ENCODE measurements at places on chromosomes 1 and 21.
A peak's percentile ranks its signal among the peaks of the same experiment; 100 is the strongest.

GRCh38 chr1:11535761-11536572 lies 57.0 kb downstream of the DISP3 start:
- no peak for DNase-seq

DNA sequence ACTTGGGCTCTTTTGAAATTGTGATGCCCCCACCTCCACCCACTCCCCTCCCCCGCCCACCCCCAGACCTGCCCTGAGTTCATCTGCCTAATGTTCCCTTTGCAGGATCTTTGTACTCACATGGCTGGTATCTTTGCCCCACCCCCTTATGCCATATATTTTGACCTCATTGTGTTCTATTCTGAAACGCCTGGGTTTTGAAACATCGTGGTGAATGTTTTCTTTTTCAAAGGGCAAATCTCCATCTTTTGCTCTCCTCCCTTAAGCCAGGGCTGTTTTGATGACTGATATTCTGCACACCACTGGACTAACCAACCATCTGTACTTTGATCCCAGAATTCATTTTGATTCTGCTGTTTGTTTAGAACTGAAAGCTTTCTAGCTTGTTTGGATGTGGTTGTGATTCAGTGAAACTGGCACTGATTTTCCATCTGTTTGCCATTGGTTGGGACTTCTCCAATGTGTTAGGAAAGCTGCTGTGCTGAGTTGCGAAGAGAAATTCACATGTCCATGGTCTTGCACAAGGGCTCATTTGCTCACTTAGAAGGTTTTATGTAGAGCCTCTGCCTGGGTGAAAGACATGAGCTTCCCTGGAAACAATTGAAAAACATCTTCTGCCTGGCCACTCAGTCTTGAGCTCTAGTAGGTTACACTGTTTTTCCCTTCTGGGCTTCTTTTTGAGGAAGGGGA lies 16.5 kb downstream of the SMAP2 start:
- no peak for DNase-seq

GRCh38 chr1:32902535-32902920 lies 1.3 kb upstream of the TMEM54 start:
- DNase-seq: no peak

- no peak for DNase-seq
Measured at GRCh38 chr1:205465392-205465791, 9.5 kb upstream of the BLACAT1 start.

- no peak for DNase-seq
Measured at GRCh38 chr1:172269644-172270043, 150.8 kb upstream of the C1orf105 start.

DNA sequence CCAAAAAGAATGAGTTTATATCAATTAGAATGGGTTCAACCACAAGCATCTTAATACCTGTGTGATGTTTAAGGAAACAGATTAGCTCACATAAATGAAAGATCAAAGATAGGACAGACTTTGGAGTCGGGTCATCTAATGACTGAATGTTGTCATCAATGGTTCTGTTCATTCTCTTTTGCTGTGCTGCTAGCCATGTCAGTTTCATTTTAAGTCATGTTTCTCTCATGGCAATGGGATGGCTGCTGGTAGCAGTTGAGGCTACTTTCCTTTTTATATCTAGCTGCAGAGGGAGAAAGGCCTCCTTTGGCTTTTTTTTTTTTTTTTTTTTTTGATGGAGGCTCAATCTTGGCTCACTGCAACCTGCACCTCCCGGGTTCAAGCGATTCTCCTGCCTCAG lies 86.9 kb upstream of the SPAG17 start:
- DNase-seq: no peak

GRCh38 chr1:227883641-227884301 lies 64.0 kb downstream of the WNT9A start:
- DNase-seq: no peak

- DNase-seq: no peak
Measured at GRCh38 chr1:54997711-54997986, 1.1 kb upstream of the BSND start.

GRCh38 chr21:26136671-26137070 lies 33.9 kb downstream of the APP start:
- no peak for DNase-seq

GRCh38 chr1:3457910-3458883 lies 3.7 kb downstream of the ARHGEF16 start:
- no peak for DNase-seq

DNA sequence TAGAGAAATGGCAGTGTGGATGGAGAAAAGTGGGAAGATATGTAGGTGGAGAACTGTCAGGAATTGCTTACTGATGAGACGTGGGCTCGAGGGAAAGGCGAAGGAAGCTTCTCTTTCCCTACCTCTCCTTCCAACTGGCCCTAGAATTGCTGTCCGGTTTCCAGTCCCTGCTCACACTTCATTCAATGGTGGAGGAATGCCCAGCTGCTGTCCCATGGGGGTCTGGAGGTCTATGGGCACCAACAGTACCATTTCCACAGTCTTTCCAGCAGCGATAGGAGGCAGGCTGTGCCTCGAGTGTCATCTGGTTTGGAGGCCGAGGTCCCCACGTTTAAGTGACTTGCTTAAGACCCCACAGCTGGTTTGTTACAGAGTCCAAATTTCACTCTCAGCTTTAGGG lies 31.5 kb upstream of the CD1D start:
- DNase-seq: no peak

GRCh38 chr1:174726880-174727585 lies 272.7 kb upstream of the CACYBP start:
- DNase-seq: no peak

DNA sequence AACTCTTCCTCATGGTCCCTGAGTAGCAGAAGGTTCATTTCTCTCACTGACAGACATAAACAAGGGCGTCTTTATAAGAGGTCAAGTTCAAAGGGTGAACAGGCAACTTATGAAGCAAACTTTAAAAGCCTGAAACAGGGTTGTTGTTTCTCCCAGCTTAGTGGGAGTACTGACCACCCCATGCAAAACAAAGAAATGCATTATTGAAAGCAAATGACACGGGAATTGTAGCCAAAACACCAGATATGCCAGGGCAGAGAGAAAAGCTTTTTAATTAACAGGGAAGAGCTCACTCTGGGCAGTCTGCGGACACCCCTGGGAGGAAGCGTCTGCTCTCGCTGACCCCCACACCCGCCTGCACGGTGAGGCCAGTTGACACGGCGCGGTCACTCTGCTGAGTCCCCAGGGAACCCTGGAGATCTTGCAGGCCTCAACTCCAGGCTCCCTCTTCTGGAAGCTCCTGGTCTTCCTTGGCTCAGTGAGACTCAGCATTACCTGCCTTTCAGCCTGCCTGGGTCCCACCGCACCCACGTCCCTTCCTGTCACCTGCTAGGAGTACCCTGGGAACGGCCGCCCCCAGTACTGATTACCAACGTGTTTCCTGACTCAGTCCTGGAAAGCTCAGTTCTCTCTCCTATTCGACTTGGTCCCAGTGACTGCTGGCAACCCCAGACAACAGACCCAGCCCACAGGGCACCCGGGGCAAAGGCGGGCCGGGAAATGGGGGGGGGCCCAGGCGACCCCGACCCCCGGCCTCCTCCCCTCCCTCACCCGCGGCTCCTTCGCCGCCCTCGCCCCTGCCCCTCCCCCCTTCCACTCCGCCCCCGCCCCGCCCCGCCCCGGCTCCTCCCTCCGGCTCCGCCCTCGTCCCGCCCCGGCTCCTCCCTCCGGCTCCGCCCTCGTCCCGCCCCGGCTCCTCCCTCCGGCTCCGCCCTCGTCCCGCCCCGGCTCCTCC lies 972 bp downstream of the CFAP410 start:
- no peak for DNase-seq

DNA sequence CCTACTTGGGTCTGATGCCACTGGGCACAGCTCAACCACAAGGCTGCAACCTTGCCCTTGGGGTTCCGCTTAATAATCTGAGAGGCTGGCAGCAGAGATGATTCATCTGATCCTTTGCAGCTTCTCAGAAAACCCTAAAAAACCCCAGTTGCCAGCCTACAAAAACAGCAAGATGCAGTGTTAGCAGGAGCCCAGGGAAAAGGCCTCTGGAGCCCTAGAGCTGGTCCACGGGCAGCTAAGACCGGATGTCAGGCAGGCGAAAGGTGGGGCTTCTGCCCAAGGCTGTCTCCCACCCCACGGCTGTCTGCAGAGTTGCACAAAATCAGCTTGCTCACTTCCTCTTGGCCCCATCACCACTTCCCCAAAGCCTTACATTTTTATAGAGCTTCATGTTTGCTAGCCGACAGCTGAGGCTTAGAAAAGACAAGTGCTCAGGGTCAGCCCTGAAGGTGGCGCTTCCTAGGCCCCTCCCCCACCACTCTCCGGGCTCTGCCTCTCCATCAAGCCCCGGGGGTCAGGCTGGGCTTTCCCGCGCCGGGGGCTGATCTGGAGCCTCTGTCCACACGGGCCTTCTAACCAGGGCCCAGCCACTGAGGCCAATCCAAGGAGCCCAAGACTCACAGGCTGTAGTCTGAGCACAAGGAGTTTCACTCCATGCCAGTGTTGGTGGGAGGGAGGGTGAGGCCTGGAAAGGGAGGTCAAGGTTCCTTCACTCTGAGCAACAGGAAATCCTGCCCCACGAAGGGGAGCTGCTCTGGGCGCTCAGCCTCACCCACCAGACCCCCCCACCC lies 4.2 kb upstream of the ADORA3 start:
- DNase-seq: peak; percentile 36

- DNase-seq: no peak
Measured at GRCh38 chr1:22031214-22031962, 21.1 kb upstream of the CDC42 start.

DNA sequence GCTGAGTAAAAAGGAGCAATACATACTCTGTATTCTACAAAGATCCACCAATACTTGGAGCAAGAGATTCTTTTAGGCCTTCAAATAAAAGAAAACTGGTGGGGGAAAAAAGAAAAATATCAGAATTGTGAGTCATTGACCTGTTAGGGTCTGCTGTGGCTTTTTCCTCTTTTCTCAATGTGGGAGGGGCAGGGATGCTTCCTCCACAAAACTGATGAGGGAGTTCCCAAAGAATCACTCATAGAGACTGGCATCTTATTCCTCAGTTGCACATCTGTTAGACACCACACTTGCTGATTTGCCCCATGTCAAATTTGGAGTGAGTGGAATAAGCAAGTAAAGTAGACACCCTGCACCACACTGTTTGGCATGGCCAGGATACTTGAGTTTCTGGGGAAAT lies 16.6 kb downstream of the C1orf141 start:
- DNase-seq: no peak

DNA sequence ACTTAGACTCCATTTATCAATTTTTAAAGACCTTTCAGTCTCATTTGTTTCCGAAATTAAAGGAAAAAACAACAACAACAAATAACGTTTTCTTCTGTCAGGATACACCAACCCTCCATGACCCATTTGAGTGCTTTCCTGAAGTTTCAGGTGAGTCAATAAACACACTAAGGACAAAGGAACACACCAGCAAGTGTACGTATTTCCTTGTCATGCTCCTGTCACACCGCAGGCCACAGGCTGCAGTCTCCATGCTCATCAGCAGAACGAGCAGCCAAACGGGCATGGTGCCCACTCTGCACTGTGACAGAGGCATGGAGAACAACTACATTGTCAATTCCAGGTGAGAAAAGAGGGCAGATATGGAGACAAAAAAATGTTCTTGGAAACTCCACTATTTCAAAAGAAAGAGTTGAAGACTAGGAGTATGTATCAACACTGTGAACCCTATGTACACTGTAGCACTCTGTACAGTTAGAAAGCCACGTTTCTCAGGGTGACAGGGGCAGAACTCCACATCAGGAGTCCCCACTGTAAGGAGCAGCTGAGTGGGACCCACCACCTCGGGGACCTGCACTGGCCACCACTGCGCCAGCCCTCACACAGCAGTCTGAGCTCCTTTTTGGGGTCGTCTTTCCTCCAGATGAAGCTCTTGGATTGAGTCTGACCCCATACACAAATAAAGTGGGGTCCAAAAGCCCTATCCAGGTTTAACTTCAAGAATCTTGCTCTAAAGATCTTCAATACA lies 2.6 kb downstream of the PTTG1IP start:
- no peak for DNase-seq

- no peak for DNase-seq
Measured at GRCh38 chr1:100354971-100355394, 2.7 kb downstream of the CDC14A start.

DNA sequence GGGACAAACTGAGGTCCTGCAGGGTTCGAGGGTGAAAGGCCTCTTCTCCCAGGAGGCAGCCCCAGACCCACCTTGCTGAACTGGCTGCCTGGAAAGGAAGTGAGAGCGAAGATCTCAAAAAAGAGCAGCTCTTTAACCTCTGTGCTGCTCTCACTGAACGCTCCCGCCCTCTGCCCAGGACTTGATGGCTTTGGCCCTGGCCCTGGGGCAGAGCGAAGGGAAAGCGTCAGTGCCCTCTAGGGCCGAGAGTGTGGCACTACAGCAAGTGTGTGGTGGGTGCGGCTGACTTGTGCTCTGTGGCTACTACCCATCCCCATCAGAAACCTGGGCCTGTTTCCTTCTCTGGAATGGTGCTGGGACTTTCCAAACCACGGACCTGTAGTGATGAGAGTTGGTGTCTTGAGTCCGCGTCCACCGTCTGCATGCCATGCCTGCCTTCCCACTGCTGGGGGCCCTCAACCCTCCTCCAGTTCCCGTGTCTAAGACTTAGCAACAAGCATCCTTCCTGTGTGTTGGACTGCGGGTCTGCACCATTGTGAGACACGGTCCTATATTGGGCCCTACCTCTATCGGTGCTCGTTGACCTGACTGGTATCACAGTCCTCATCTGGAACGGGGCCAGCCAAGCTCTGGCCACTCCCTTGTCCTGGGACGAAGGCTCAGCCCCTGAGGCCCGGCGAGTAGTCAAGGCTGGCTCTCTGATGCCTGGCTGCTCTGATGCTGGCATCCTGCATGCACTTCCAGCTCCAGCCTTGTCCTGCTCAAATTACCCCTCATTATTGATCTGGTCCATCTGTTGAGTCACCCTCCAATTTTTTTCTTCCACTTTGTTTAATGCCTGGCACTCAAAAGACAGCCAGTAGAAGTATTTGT lies 180.3 kb downstream of the DISC1 start:
- no peak for DNase-seq

- DNase-seq: no peak
Measured at GRCh38 chr21:39390212-39390765, 41.4 kb upstream of the HMGN1 start.

GRCh38 chr1:233333086-233333485 lies 5.6 kb downstream of the MAP3K21 start:
- no peak for DNase-seq

DNA sequence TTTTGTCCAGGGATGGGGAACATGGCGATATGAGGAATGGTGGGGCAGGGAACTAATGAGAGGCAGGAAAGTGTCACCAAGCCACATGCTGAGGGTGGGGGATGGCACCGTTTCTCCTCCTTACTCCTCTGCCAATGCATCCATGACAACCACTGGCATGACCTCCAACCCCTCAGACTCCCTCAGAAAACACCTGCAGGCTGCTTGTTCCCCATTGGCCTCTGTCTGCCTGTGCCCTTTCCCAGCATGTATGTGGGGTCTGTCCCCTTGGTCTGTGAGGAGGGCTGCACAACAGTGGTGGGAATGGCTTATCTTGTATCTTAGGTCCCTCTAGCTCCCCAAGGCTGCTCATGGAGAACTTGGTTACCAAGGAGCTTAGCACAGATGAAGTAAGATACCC lies 137.2 kb upstream of the NGF start:
- no peak for DNase-seq

GRCh38 chr1:35726450-35727433 lies 8.1 kb upstream of the C1orf216 start:
- DNase-seq: peak; percentile 25
